Activated CD8-positive, alpha-beta memory T cell treated with anti-CD3 and anti-CD28 coated beads for 4 hours (primary cell): ENCODE measurements at places on chromosomes 1 and 21.

DNA sequence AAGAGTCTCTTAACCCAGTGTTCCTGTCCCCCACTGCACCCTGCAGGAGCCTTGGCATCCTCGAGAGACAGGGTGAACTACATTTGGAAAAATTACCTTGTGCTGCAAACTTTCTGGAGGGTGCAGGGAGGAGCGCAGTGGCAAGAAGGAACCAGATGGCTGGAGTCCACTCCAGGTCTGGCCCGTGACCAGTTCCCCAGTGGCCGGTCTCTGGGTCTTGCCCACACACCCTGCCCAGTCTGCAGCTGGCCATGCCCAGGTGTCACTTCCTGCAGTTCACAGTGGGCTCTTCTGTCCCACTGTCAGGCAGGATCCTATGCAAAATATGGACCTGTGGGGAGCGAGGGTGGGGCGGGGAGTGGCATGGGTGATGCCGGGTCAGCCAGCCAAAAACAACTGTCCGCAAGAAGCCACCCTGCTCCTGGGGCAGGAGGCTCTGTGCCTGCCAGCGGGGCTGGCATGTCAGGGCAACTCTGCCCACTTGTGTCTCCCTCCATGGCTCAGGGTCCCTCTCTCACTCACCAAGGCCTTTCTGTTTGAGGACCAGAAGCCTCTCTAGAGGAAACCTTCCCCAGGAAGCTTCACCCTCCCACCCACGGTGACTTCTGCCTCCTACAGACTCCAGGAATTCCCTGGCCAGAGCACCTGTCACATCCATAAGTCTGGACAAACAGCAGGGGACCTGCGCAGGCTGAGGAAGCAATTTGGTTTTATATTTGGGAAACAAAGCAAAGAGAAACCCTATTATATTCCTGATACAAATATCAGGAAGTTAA is 55.6 kb downstream of the KIF21B start:
- no peak for DNase-seq

- DNase-seq, result no peak
Measured at GRCh38 chr21:25370311-25370744, 237.0 kb downstream of the MRPL39 start.

- DNase-seq, result no peak
Measured at GRCh38 chr1:156676820-156677615, at the start of gene NES. Gene NES, minus strand, starts transcription at chr1:156677407. Its CDS starts 143 bp downstream, at chr1:156677264.

DNA sequence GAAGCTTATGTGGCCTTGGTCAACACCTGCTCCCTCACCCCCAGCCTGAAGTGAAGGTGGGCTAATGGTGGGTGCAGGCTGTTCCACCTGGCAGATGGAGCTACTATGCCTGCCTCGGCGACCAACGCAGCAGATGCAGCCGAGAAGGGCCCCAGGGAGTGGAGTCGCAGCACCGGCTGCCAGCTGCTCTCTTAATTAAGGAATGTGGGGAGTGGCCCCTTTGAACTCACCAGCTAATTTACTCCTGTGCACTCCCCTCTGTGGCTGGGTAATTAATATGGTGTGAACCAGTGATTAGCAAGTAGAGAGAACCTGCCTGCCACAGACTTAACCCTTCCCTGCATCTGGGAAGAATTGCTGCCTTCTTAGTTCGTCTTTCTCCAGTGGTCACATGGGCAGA is 3.3 kb upstream of the SLAMF8 start:
- DNase-seq, result no peak

- DNase-seq, result no peak
Measured at GRCh38 chr1:29285771-29286170, 49.4 kb downstream of the PTPRU start.

DNA sequence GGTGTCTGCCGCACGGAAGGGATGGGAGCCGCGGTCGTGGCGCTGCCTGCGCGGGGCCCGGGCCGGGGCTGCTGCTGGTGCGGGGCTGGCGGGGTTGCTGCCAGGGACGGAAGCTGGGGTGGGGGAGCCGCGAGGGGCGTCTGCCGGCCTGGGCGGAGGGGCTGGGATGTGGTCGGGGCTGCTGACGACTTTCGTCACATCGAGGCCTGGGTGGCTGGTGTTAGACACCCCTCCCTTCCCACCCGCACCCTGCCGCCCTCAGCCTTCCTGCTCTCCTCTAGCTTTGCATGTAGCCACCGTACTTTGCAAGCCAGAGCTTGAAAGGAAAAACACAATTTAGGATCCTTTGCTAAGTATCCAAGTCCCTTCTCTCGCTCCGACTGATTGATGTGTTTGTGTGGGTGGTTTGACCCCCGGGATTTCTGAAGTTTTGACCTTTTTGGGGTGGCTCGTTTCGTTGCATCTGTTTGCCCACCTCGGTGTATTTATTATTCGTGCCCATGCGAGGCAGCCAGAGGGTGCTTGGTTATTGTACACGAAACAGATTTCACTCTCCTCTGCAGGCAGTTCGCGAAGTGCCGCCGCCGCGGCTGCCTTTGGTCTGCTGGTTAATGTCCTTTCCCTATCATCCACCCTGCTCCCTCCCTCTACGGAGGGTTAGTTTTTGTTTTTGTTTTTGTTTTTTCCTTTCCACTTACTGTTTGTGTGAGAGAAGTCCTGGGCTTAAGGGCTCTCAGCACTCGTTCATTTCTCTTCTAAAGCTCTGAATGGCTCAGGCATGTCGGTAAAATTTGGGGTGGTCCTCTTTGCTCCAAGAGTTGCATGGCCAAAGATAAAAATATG is 868 bp downstream of the C1orf21 start:
- DNase-seq, result peak; percentile 38

DNA sequence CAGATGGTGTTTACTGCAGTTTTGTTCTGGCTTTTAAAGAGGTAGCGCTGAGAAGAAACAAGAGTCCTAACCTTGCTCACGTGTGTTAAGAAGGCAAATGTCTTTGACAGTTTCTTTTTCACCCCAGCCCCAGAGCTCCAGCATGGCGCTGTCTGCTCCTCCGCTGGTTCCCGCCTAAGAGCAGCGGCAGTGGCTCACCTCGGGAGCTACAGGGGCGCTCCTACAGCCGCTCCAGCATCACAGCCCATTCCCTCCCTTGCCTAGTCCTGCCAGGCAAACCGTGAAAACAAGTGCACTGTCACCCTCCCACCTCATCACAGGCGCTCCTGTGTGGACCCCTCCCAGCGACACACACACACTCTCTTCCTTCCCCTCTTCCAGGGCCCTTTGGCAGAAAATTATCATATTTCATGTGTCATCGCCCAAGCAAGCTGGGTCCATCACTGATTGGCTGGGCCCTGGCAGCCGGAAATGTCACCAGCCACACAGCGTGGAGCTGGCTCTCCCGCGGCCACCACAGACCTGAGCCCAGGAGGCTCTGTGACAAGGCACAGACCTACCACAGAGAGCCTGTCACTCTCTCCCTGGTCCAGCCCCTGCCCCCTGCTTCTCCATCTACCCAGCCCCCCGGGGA is 1.2 kb upstream of the HIVEP3 start:
- peak; percentile 68 for DNase-seq
